ENCODE measurements at places on chromosomes 6 and 20.
A peak's percentile ranks its signal among the peaks of the same experiment; 100 is the strongest.

GRCh38 chr6:36547646-36548400 lies 544 bp upstream of the STK38 start:
- no peaks in the 10 kb centered on the region for H3K27me3 ChIP-seq
- DNase-seq: no peak
- H3K4me1 ChIP-seq: peaks cover 8% of the 10 kb centered on the region
- H3K4me3 ChIP-seq: peak overlapping the region; percentile 65
- H3K27ac ChIP-seq: peak overlapping the region; percentile 62

- H3K4me3 ChIP-seq: no peak overlapping the region
- H3K36me3 ChIP-seq: no peaks in the 10 kb centered on the region
- no peak for DNase-seq
- no peak overlapping the region for H3K27ac ChIP-seq
- H3K27me3 ChIP-seq: no peaks in the 10 kb centered on the region
These were observed 84.5 kb downstream of the SLC16A10 start for GRCh38 chr6:111171577-111172400.

- DNase-seq: no peak
- no peaks in the 10 kb centered on the region for H3K27me3 ChIP-seq
- H3K36me3 ChIP-seq: no peaks in the 10 kb centered on the region
- no peak overlapping the region for H3K27ac ChIP-seq
- H3K4me1 ChIP-seq: peaks cover 5% of the 10 kb centered on the region
These were observed 92.1 kb upstream of the ANKEF1 start for GRCh38 chr20:9942736-9943135.

DNA sequence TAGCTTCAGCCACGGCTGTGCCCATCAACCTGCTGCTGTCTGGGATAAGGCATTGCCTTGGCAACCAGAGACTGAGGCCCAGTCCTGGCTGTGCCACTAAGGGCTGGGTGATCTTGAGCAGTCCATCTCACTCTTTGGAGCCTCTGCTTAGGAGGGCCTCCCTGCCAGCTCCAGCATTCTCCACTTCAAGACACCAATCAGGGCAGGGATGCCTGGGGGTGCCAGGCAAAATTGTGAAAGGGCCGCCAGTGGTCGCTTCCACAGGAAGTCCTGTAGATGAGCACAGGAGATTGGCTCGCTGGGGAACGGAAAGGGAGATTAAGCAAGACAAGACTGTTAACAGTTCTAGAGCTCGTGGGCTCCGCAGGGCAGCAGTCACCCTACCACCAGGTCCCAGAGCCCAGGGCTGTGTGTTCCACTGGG lies at the start of gene RAB44:
Gene RAB44 (plus strand): TSS at position 346 of the 423 bp plus-strand sequence. CDS start 6,410 bp downstream, outside the sequence.
- DNase-seq: no peak
- no peaks in the 10 kb centered on the region for H3K36me3 ChIP-seq
- H3K27ac ChIP-seq: no peak within 1 kb of the TSS
- H3K27me3 ChIP-seq: no peaks in the 10 kb centered on the region

GRCh38 chr6:100347901-100348550 lies 116.7 kb downstream of the SIM1 start:
- no peak overlapping the region for H3K27ac ChIP-seq
- no peaks in the 10 kb centered on the region for H3K36me3 ChIP-seq
- no peaks in the 10 kb centered on the region for H3K27me3 ChIP-seq
- no peak overlapping the region for H3K4me3 ChIP-seq
- no peak for DNase-seq
- peaks cover 31% of the 10 kb centered on the region for H3K4me1 ChIP-seq

DNA sequence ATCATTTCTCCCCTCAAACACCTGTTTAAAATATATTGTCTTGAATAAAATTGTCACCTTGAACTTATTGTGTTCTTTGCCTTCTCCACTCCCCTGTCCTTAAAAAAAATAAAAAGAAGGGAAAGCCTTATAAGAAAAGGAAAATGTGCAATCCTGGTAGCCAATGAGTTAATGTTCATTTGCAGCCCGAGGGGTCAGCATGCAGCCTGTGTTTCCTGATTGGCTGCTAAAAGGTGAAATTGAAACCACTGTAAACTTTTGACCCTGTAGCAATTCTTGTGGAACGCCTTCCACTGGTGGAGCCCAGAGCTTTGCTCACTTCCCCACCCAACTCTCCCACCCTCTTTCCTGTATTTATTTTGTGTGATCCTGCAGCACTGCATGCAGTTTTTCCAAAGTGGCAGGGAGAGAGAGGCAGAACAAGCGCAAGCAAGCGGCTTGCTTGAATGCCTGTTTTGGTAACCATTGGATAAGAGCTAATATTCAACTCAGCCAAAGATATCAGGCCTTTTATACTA lies 74.9 kb downstream of the NCOA3 start:
- no peak for DNase-seq
- H3K4me3 ChIP-seq: no peak overlapping the region
- peaks cover 3% of the 10 kb centered on the region for H3K36me3 ChIP-seq
- no peaks in the 10 kb centered on the region for H3K27me3 ChIP-seq
- peaks cover 48% of the 10 kb centered on the region for H3K4me1 ChIP-seq

DNA sequence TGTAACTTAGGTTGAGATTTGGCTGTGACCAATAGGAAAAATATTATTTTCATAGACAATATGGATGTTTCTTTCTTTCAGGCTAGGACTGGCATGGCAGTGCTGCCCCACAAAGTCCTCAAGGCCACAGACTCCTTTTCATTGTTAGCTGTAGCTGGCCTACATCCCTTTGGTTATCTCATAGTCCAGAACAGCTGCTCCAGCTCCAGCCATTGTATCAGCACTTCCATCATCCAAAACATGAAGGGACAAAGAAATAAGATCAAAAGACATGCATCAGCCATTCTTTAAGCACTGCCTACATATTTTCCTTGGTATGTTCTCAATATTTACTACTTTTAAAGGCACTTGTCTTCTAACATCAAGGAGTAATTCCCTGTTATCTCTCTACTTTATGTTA lies 73.0 kb downstream of the ZDHHC14 start:
- no peaks in the 10 kb centered on the region for H3K27me3 ChIP-seq
- no peaks in the 10 kb centered on the region for H3K4me1 ChIP-seq
- H3K36me3 ChIP-seq: no peaks in the 10 kb centered on the region
- no peak overlapping the region for H3K4me3 ChIP-seq
- no peak for DNase-seq

- 0 out of 2 replicates have a peak, but pooled peaks cover 2% of the 10 kb centered on the region for H3K36me3 ChIP-seq
- H3K4me3 ChIP-seq: no peak overlapping the region
- no peak overlapping the region for H3K27ac ChIP-seq
- no peaks in the 10 kb centered on the region for H3K27me3 ChIP-seq
- H3K4me1 ChIP-seq: no peaks in the 10 kb centered on the region
These were observed 23.9 kb downstream of the TRERF1 start for GRCh38 chr6:42427871-42428270.

- H3K4me1 ChIP-seq: peaks cover 52% of the 10 kb centered on the region
- H3K4me3 ChIP-seq: no peak overlapping the region
- H3K27ac ChIP-seq: peak overlapping the region; percentile 98
- peaks cover 12% of the 10 kb centered on the region for H3K36me3 ChIP-seq
- H3K27me3 ChIP-seq: no peaks in the 10 kb centered on the region
These were observed 3.8 kb upstream of the IER3 start for GRCh38 chr6:30747902-30748769.

- no peaks in the 10 kb centered on the region for H3K27me3 ChIP-seq
- H3K4me3 ChIP-seq: no peak overlapping the region
- no peaks in the 10 kb centered on the region for H3K36me3 ChIP-seq
- peaks cover 33% of the 10 kb centered on the region for H3K4me1 ChIP-seq
- DNase-seq: peak; percentile 80
These were observed 122.8 kb upstream of the COL21A1 start for GRCh38 chr6:56370127-56370540.

DNA sequence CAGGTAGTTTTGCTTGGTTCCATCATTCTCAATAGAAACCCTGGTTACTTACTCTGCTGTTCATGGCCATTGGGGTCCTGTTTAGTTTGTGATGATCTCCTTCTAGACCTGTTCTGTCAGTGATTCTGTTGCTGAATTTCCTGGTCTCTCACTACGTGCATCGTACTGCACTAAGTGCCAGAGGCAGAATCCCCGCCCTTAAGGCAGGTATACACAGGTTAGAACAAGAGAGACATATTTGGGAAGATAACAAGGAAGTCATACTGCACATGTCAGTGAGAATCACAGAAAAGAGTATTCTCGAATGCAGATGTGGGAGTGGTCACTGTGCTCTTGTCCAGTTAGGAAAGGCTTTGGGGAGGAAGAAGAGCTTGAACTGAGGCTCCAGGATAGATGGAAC lies 148.1 kb upstream of the MYLIP start:
- H3K4me1 ChIP-seq: no peaks in the 10 kb centered on the region
- H3K4me3 ChIP-seq: no peak overlapping the region
- no peaks in the 10 kb centered on the region for H3K27me3 ChIP-seq
- no peaks in the 10 kb centered on the region for H3K36me3 ChIP-seq

- H3K4me1 ChIP-seq: peaks cover 5% of the 10 kb centered on the region
- no peaks in the 10 kb centered on the region for H3K36me3 ChIP-seq
- DNase-seq: no peak
- no peak overlapping the region for H3K27ac ChIP-seq
- H3K4me3 ChIP-seq: no peak overlapping the region
These were observed 283.9 kb upstream of the FOXQ1 start for GRCh38 chr6:1027795-1028569.

GRCh38 chr20:45097485-45098102 lies 3.3 kb downstream of the KCNS1 start:
- no peak overlapping the region for H3K27ac ChIP-seq
- H3K36me3 ChIP-seq: no peaks in the 10 kb centered on the region
- H3K27me3 ChIP-seq: peaks cover 19% of the 10 kb centered on the region
- DNase-seq: no peak

GRCh38 chr20:21522481-21523280 lies 8.8 kb upstream of the NKX2-2 start:
- peaks cover 96% of the 10 kb centered on the region for H3K27me3 ChIP-seq
- DNase-seq: no peak
- no peak overlapping the region for H3K27ac ChIP-seq
- H3K4me1 ChIP-seq: no peaks in the 10 kb centered on the region

GRCh38 chr6:145245119-145245518 lies 490.2 kb downstream of the EPM2A start:
- no peaks in the 10 kb centered on the region for H3K27me3 ChIP-seq
- H3K4me3 ChIP-seq: no peak overlapping the region
- no peak for DNase-seq
- peaks cover 16% of the 10 kb centered on the region for H3K4me1 ChIP-seq
- H3K27ac ChIP-seq: no peak overlapping the region

GRCh38 chr6:139336488-139336887 lies 38.0 kb downstream of the CITED2 start:
- peaks cover 9% of the 10 kb centered on the region for H3K4me1 ChIP-seq
- no peak overlapping the region for H3K4me3 ChIP-seq
- DNase-seq: no peak
- H3K27ac ChIP-seq: no peak overlapping the region
- H3K36me3 ChIP-seq: no peaks in the 10 kb centered on the region

DNA sequence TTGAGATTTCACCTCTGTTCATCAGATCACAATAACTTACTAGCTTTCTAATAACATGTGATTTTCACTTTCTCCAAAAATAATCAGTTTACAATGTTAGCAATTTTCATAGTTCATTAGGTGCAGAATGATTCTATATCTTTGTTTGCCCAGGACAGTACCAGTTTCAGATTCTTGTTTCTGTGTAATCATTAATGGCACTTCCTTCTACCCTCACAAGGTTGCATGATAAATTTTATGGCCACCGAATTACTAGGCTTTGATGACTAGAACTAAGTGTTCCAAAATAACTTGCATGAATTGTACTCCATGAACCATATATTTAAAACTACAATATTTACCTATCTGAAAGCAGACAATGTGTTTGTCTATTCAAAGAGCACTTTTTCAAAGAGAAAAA lies 442.3 kb downstream of the EPHA7 start:
- no peaks in the 10 kb centered on the region for H3K27me3 ChIP-seq
- H3K27ac ChIP-seq: no peak overlapping the region
- no peaks in the 10 kb centered on the region for H3K36me3 ChIP-seq
- no peak overlapping the region for H3K4me3 ChIP-seq
